Natural killer cell treated with Interleukin-12 subunit alpha and Interleukin-12 subunit beta and Interleukin-15 and Interleukin-18, amount 100 ng/mL, for 72 hours (primary cell): ENCODE measurements at places on chromosomes 6 and 20.

DNA sequence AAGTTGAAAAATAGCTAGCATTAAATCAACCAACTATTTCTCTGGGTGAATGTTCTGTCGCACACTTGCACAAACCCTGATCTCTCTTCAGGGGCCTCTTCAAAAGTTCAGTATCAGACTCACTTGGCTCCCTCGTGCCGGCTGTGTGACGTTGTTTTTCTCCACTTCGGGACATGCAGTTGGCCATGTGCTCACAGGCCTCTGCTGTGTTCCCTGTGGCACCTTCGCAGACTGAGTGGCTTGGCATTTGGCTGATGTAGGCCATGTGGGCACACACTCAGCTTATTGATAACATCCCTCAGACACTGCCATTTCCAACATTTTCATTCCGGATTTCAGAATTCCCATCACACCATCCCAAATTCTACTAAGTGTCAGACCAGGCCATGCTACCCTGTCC, 49.3 kb downstream of the PACRG start:
- no peak for DNase-seq

DNA sequence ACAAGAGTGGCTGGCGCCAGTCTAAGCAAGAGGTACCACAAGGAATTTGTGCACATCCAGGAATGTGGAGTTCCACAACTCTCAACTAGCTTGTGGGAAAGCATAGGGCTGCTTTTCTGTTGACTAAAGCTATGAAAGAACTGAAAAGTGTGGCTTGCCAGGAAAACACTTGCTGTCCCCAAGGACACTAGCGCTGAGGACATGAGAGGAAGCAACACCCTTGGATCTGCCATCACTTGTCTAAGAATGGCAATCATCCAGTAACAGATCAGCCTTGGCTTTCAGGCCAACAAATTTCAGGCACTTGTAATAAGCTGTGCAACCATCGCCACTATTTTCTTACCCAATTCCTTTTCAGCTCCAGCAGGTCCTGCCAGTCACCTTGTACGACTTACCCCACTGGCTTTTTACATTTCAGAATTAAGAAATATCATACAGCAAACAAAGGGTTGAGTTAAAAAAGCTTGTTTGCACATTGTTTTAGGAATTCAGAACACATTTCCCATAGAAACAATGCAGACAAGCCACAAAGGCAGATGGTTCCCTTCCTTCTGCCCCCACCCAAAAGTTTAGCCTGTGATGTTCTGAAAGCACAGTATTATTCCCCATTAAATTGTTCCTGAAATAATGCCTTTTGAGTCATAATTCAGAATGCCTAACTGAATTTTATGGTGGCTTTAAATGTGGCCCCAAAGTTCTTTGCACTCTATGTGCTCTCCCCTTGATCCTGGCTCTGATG, 57.9 kb upstream of the SSTR4 start:
- no peak for DNase-seq

DNA sequence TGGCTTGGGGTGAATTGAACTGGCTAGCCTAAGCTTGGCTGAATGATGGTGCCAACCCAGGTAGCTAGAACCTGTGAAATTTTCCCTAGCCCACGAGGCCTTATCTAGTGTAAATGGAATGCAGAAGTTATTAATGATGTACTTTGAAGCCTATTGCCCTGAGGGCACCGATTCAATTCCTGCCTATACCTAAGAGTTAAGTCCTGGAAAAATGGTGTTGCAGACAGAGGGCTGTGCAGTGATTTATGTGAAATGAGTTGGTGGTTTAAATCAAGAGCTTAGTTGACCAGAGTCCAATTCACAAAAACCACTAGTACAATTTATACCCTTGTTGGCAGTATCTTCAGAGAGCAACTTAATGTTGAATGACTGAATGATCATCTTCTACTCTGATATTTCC, 373.8 kb upstream of the JAG1 start:
- DNase-seq, result no peak

GRCh38 chr20:59356662-59357165, 56.3 kb downstream of the EDN3 start:
- no peak for DNase-seq

- no peak for DNase-seq
Measured at GRCh38 chr6:8750627-8751026, 315.3 kb upstream of the SLC35B3 start.

- DNase-seq, result no peak
Measured at GRCh38 chr20:24633026-24633425, 163.6 kb downstream of the SYNDIG1 start.

GRCh38 chr6:36235309-36235708, 34.6 kb upstream of the PNPLA1 start:
- DNase-seq, result no peak

- no peak for DNase-seq
Measured at GRCh38 chr6:7180751-7181150, 73.0 kb downstream of the RREB1 start.

DNA sequence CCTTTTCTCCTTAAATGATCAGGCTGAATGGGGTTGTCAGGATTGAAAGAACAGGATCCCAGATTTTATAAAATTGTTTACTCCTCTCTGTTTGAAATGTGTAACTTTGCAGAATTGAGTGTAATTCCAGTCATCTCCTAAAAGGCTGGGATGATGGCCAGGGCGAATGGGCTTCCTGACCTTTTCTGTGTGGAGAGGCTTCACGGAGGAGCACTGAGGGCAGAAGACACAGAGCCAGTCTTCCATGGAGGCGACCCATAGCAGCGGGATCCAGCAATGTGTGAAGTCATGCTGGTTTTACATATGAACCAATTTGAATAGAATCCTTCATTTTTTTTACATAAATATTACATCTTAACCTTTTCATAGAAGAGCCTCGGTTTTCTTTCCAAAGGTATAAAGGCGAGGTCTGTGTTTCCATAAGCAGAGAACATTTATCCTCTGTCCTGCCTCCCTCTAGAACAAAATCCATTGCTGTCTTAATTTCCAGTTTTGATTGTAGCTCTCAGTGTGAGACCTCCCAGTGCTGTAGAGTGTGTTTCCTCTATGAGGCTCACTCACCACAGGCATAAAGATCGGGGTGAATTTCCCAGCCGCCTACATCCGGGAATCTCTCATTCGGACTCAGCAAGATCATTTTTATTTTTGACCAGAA, 369.7 kb upstream of the FLRT3 start:
- DNase-seq, result no peak

DNA sequence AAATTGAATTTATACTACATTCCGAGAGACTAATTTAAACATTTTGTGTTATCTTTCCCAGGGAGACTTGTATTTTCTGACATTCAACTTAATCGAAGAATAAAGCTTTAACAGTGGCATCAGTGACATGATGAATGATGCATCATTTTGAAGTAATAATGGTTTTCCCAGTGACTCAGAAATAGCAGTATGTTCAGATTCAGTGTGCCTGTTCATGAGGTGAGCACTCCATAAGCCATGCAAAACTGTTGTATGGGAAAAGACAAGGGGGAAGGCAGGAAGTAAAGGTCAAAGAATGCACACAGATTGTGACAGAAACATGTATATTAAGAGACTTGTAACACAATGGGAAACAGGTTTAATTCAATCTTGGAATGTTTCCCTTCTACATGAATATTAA, 1348.2 kb upstream of the GJE1 start:
- no peak for DNase-seq

DNA sequence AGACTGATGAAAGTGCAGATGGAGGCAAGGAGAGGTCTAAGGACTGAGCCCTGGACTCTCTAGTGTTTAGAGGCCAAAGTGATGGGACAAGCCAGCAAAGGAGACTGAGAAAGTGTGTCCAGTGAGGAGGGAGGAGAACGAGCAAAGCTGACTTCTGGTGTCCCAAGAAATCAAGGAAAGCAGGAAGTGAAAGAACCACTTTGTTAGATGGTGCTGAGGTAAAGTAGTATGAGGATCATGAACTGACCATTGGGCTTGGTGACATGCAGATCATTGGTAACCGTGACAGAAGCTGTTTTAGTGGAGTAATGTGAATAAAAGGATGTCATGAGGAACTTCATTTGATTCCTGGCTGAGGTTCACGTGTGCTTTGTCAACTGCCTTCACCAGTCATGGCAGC, 108.4 kb downstream of the SLX4IP start:
- DNase-seq, result no peak
